ENCODE measurements at places on chromosomes 1 and 21. TPM values are rescaled to one million over a fixed set of nuclear protein-coding genes. Genes with fewer than 3 reads are reported as not detected.
A peak's percentile ranks its signal among the peaks of the same experiment; 100 is the strongest.

The FCRLB gene
- 0.82 TPM for total RNA-seq

The ACKR1 gene
- 0.17 TPM for total RNA-seq

- no peak overlapping the region for H3K4me3 ChIP-seq
- no peak for DNase-seq
- peaks cover 13% of the 10 kb centered on the region for H3K27me3 ChIP-seq
- H3K4me1 ChIP-seq = peaks cover 19% of the 10 kb centered on the region
These were observed 34.6 kb upstream of the TLR5 start for GRCh38 chr1:223177681-223178080.

- no peak overlapping the region for H3K27ac ChIP-seq
- no peak for DNase-seq
- H3K27me3 ChIP-seq = no peaks in the 10 kb centered on the region
- H3K36me3 ChIP-seq = peaks cover 15% of the 10 kb centered on the region
- H3K4me3 ChIP-seq = peak overlapping the region; percentile 78
These were observed 1.5 kb downstream of the GSTM2 start for GRCh38 chr1:109669246-109669948.
